ENCODE measurements at places on chromosomes 3 and 15.

DNA sequence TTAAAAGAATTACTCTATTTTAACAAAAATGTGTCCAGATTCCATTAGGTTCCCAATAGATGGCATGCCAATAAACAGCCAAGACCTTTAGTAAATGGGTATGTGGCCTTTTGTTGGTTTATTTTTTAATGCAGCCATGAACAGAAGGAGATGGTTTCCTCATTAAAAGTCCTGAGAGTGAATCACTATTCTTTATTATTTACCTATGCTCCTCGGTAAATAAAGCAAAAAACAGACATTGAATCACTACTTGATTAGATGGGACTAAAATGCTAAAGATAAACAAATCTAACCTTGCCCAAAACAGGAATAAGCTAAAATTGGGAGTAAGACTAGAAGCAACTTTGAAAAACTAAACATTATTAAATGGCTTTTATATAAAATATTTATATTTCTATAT is 94.2 kb downstream of the TNIK start:
- DNase-seq, result no peak

GRCh38 chr3:175270198-175270837 is 411.2 kb downstream of the NAALADL2 start:
- DNase-seq, result peak; percentile 99

DNA sequence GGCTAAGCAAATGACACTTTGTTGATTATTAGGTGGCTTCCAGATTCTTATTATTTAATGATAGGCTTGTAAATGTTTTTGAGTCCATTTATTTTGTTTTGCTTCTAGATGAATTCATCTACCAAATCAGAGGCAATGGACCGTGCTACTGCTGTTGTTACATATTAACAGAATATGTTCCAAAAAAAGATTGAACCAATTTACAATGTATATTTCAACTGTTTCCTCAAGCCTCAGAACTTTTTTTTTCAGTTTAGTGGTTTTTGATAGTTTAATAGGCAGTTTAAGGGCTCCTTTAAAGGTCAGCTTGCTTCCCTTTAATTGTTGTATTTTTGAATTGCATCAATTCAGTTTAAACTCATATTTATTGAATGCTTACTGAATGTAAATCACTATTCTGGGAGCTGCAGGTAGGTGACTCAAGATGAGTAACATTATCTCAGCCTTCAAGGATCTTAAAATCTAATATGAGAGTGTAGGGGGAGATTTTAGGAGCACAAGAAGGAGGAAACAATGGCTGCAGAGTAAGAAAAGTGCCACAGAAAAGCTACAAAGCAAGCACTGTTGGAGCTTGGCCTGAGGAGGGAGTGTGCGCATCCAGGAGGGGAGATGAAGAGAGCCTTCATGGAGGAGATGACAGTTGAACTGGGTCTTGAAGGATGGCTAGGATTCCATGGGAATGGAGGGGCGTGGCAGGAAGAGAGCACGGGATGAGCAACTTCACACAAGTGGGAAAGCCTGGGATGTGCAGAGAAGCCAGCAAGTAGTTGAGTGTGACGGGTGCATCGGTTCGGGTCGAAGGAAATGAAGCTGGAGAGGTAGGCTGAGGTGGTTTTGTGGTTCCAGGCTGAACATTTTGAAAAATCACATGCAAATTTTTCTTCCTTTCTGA is 14.7 kb downstream of the MAP2K1 start:
- no peak for DNase-seq

DNA sequence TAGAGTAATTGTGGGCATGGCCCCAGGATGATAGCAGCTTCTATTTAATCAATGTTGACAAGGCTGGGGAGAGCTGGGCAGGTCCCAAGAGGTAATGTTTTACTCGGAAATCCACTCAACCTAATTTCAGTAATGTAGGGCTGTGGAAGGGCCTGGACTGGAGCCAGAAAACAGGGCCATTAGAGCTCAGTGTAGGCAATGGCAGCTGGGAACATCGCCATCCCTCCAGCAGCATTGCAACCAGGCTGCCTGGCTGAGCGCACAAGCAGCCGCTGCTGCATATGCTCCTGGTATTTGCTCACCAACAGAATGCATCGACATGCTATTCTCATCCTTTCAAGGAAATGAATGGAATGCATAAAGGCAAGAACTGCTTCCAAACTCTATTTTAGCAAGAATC is 90.0 kb downstream of the GAP43 start:
- no peak for DNase-seq

- no peak for DNase-seq
Observed at GRCh38 chr3:195080571-195081151, 190.3 kb downstream of the XXYLT1 start.

GRCh38 chr3:171168086-171168485 is 141.6 kb upstream of the SLC2A2 start:
- DNase-seq, result no peak

GRCh38 chr15:60957111-60957510 is 272.0 kb downstream of the RORA start:
- DNase-seq, result no peak

GRCh38 chr3:3923619-3924018 is 124.4 kb downstream of the LRRN1 start:
- DNase-seq, result no peak

GRCh38 chr15:49855917-49856637 is 235.2 kb downstream of the DTWD1 start:
- DNase-seq, result no peak

DNA sequence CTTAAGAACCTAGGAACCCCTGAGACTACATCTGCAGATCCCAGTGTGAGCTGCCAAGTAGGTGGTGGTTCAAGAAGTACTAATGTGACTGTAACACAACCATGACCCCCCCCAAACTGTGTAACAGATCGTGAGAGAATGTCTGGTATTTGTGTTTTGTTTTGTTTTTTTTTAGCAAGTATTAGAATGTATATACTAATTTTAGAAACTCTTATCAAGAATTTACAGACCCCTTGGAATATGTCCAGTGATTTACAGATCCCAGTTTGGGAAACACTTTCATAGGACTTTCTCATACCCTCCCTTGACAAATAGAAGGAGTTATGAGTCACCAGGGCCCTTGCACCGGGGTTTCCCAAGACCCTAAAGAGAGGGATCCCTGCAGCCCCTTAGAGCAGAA is 79.8 kb downstream of the SEMA5B start:
- no peak for DNase-seq

GRCh38 chr3:124293584-124293983 is 301.7 kb upstream of the ROPN1 start:
- DNase-seq, result no peak

GRCh38 chr3:129950318-129951046 is 24.0 kb upstream of the TRH start:
- DNase-seq, result no peak

DNA sequence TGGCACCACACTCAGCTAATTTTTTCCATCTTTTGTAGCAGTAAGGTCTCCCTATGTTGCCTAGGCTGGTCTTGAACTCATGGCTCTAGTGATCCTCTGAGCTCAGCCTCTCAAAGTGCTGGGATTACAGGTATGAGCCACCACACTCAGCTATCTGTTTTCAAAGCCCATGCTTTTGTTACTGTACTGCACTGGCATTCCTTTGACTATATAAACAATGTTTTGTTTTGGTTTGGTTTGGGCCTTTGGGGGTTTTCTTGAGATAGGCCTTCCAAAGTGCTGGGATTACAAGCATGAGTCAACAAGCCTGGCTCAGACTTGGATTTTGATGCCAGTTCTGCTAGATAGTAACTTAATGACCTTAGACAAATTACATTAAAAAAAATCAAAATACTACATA is 89.7 kb upstream of the GK5 start:
- DNase-seq, result no peak

DNA sequence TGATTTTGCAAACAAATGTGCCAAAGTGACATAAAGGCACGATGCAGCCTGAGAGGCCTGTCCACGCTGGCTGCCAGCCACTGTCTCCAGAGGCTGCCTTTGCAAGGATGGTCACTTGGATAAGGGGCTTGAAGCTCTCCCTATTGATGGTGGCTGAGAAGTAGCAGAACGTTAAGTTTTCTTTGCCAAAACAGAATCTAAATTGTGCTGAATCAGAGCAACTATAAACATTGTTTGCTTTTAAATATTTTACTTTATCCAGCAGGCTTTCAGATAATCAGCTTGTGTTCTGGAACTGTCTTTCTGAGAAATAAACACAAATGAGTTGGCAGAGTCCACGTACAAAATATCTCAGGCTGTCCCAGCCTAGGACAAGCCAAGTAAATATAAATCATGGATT is 23.8 kb upstream of the CNBP start:
- no peak for DNase-seq

- no peak for DNase-seq
Observed at GRCh38 chr15:65401611-65402240, 21.0 kb downstream of the IGDCC4 start.

- peak; percentile 67 for DNase-seq
Observed at GRCh38 chr3:173584838-173585831, 187.6 kb downstream of the NLGN1 start.

DNA sequence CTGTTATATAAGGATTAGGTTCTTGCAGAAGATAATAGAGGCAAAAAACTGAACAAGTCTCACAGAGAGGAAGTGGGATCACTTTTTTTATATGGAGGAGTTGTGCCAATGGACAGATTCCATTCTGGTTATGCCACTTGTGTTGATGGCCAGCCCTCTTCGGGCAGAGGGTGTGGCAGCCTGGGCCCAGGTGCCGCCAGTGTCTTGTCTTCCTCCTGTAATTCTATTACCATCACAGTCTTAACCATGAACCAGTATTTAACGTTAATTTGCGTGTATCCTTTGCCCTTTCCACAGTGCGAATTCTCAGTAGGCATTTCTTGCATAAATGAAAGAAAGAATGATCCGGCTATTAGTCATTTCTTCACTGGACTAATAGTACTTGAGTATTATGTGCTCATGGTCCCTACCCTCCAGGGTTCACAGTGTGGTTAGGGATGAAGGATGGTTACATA is 7.0 kb upstream of the USP4 start:
- DNase-seq, result no peak

GRCh38 chr3:98726084-98726483 is 37.1 kb upstream of the ST3GAL6 start:
- no peak for DNase-seq

- no peak for DNase-seq
Observed at GRCh38 chr3:169923831-169924230, 12.5 kb downstream of the SAMD7 start.

- no peak for DNase-seq
Observed at GRCh38 chr3:25038922-25039321, 389.1 kb upstream of the RARB start.

DNA sequence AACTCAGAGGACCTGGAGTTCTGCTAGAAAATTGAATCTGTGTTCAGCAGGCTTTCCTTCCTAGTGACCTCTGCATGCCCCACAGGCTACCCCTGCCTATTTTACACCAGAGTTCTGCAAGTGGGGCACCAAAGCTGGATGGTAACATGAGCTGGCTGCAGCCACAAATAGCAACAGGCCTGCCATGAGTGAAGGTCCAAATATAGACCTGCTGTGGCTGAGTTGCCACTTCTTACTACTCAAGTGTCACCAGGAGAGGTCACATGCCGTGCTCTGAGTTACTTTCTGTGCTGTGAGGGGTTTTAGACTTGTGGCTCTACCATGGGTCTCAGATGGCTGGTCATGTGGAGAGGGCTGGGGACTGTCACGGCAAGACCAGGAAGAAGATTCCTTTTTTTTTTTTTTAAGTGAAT is at the start of gene FSD2:
Gene FSD2 (minus strand): TSS at position 76 of the 413 bp plus-strand sequence. CDS start 18,679 bp downstream, outside the sequence.
- no peak for DNase-seq

DNA sequence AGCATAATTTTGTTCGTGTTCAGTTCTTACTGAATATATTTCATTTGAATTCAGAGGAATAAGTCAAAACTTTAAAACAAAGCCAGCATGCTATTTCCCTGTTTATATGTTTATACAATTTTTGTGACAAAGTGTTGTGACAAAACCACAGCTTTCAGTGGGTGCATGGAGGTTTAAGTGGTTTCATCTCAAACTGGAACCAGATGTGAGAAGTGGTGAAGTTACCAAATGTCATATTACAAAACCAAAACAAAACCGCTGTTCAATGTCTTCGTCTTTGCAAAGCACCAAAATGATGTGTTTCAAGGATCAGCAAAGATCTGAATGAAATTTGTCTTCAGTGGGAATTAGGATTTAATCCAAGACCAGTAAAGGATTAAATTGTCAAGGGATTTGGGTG is 59.3 kb upstream of the OSTN start:
- peak; percentile 61 for DNase-seq

DNA sequence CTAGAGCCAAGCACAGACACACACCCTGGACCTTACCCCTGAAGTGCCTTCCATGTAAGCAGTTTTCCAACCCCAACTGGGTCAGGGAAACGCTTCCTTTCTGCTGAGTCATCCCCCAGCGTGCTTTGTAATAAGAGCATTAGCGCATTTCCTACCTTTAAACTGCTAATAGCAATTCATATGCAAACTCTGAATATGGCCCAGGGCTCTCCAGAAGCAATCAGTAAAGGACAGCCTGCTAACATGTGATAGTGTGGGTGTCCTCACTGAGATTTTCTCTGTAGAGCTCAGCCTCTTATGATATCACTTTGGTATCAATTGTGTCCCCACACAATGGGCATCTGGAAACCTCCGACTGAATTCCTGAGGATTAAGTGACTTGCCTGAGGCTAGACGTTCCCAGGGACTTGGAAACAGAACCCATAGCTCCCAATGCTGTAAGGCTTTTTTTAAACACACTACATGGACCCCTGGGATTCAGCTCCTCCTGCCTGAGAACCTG is 5.6 kb downstream of the GABRB3 start:
- DNase-seq, result no peak

DNA sequence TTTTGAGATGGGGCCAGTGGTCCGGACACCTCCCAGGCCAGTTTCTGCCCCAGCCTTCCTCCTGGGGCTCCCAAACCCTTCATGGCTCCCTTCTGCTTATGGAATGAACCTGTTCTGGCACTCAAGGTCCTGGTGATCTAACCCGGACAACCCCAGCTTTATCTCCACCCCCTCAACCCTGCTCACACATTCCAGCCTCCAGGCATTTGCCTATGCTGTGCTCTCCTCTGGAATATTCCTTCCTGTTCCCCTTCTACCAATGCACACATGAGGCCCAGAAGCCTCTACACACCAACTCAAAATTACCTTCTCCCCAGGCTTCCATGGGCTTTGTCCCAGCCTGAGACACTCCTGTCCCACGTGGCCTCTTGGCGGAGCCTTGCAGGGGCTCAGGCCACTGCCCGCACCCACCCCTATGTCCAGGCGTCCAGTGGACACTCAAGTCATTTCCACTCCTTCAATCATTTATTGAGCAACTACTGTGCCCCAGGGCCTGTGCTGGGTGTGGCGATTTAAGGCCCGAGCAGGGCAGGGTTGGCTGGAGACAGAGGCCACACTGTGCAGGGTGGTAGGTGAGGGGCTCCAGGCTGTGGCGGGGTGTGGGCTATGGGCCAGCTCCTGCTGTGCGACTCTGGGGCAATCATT is 18.8 kb downstream of the PLXND1 start:
- DNase-seq, result no peak

DNA sequence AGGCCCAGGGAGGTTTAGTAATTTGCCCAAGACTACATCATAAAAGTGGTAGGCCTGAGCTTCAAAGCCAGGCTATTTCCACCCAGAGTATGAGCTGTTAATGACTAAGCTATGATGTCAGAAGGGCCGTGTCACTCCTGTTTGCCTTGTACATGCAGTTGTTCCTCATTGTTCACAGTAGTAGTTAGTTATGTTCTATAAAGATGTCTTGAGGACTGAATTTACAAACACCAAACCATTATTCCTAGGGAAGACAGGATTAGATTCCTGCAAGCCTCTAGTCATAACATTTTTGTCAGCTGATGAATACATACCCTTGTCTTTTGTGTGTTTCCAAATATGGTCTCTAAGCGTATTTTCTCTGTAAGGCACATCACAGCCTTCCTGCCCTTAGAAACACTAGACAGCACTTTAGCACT is 20.9 kb upstream of the LARS2 start:
- no peak for DNase-seq
